Left forelimb (tissue), 1 donor: ENCODE measurements at places on chromosomes 3 and 15.

DNA sequence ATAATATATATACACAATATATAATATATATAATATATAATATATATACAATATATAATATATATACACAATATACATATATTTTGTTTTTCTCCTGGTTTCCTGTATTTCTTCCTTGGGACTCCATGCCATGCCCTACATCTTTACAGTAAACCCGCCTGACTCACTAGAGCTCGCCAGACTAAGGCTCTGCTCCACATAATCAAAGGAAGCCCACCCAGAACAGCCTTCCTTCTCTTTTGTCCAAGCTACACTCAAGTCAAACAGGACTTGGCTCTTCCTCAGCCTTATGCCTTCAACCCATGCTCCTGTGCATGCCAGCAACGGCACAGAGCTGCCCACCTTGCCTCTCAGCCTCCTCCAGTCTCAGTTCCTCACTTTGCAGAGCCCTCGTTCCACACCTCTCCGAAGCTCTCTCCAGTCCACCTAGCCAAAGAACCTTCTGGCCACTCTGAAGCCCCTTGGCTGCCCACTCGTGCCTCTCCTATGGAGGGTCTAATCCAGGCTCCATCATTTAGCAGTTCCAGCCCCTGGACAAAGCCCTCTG, 109.1 kb downstream of the RFTN1 start:
- DNase-seq = no peak

DNA sequence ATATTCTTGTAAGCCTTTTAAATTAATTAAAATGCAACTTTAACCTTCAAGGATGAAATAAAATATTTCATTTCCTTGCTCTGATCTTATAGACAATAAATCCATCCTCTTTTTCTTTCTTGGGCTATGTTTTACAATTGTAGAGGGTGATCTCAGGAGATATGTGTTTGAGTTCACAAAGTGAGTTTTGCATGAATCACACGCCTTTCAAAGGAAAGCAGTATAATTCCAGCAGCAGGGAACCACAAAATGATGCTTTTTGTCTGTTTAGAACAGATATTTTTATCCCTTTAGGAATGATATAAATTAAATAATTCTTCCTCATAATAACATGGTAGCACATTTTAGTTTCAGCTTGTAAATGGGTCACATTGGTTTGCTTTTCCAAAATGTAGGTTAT, 191.2 kb downstream of the SEMA6D start:
- no peak for DNase-seq

DNA sequence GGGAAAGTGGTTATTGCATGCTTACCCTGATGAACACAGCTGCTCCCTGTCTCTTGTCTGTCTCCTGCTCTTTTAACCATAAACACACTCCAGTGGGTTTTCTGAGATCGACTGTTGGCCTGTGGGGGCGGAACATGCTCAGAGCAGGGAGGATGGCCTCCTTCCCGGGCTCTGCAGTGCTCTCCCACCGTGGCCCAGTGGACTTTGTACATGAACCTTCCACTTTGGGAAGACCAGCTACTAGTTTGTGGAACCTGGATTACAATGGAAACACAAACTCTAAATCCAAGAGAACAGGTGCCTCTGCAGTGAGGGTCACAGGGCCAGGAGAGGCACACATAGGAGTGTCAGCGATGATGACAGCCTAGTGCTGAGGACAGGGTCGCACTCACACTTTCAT, 56.5 kb downstream of the KLF13 start:
- DNase-seq = no peak

- no peak for DNase-seq
Measured at GRCh38 chr3:130242850-130243569, 102.5 kb upstream of the COL6A5 start.

GRCh38 chr3:110419096-110419495, 652.5 kb upstream of the NECTIN3 start:
- no peak for DNase-seq

- peak; percentile 55 for DNase-seq
Measured at GRCh38 chr3:196990601-196991007, 22.0 kb upstream of the PIGZ start.

- DNase-seq = no peak
Measured at GRCh38 chr3:135157045-135157740, 362.1 kb downstream of the EPHB1 start.

- DNase-seq = no peak
Measured at GRCh38 chr3:187943677-187944389, 198.6 kb upstream of the BCL6 start.

DNA sequence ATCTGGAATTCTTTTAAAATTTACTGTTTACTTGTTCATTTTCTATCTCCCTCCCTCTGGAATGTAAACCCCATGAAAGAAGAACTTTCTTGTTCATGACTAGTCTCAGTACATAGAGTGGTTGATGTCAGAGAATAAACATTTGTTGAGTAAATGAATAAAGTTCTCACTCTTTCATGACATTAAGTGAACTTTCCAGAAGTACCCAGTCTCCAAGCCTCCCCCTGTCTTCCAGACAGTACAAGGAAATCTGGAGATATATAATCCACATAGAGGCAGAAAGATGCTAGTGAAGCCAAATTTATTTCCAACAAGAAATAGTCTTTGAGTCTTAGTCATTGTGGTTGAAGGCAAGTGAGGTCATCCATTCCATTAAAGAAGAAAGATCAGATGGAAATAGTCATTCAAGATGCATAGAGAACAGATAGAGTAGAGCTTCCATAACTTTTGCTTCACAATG, 71.5 kb upstream of the GALNT15 start:
- no peak for DNase-seq

- DNase-seq = no peak
Measured at GRCh38 chr3:151305775-151306151, 10.9 kb downstream of the GPR87 start.

GRCh38 chr3:148957586-148957985, 33.8 kb upstream of the GYG1 start:
- DNase-seq = no peak

- no peak for DNase-seq
Measured at GRCh38 chr3:145903472-145904013, 257.4 kb downstream of the PLOD2 start.

GRCh38 chr3:110454066-110454465, 617.5 kb upstream of the NECTIN3 start:
- no peak for DNase-seq

- no peak for DNase-seq
Measured at GRCh38 chr3:65138556-65138955, 450.8 kb upstream of the ADAMTS9 start.

GRCh38 chr15:38307251-38307650, 54.6 kb downstream of the SPRED1 start:
- DNase-seq = no peak

- no peak for DNase-seq
Measured at GRCh38 chr3:67599821-67600220, 54.6 kb downstream of the SUCLG2 start.

DNA sequence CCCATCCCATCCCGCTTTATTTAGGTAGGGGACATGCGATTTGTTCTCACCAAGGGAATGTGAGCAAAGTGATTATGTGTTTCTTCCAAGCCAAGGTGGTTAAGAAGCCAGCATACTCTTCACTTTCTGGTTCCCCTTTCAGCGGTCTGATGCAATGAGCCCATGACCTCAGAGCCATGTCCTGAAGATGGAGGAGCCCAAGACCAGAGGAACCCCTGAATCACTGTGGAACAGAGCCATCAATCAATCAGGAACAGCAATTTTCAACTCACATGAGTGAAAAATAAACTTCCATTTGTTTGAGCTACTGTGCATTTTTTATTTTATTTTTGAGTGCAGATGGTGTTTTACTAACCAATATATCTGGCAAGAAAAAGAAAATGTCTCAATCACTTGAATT, 10.8 kb downstream of the THRB start:
- no peak for DNase-seq

GRCh38 chr15:29226436-29227208, 43.0 kb downstream of the NSMCE3 start:
- no peak for DNase-seq

DNA sequence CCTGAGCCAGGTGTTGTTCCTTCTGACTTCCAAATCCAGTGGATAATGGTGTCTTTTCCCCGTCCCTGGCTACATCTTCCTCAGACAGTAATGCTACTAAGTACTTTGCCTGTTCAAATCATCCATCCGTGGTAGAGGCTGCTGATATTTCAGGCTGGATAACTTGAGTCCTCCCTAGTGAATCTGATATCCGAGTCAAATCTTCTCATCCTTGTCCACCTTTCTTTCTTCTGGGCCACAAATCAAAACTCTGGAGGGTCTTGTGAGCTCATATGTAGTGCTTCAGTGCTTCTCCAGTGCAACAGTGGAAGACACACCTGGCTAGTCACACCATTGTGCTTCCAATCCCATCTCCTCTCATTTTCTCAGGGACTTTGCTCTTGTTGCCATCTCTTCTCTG, 11.2 kb downstream of the SH3GL3 start:
- DNase-seq = no peak

GRCh38 chr3:179227349-179227748, 23.6 kb downstream of the KCNMB3 start:
- no peak for DNase-seq

DNA sequence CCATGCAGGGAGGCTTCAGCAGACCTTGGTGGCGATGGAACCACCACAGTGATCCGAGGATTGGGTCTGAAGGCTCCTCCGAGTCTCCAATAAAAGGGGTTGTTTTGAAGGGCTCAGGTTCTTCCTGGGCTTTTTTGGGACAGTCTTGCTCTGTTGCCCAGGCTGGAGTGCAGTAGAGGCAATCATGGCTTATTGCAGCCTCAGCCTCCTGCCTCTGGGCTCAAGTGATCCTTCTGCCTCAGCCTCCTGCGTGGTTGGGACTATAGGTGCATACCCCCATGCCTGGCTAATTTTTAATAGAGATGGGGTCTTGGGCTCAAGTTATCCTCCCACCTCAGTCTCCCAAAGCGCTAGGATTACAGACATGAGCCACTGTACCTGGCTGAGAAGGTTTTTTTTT, 84.8 kb downstream of the IGF1R start:
- no peak for DNase-seq

GRCh38 chr3:178120367-178120766, 415.9 kb upstream of the KCNMB2 start:
- DNase-seq = no peak

DNA sequence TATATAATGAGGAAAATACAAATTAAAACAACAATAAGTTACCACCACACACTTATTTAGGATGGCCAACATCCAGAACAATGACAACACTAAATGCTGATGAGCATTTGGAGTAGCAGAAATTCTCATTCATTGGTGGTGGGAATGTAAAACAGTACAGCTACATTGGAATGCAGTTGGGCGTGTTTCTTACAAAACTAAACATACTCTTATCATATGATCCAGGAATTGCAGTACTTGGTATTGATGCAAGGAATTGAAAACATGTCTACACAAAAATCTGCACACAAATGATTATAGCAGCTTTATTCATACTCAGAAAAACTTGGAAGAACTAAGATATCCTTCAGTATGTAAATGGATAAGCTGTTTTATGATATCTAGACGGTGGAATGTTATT, 594.2 kb downstream of the ZBBX start:
- DNase-seq = no peak

GRCh38 chr3:175601521-175601920, 742.4 kb downstream of the NAALADL2 start:
- no peak for DNase-seq

GRCh38 chr3:187737368-187738070, 7.7 kb downstream of the BCL6 start:
- peak; percentile 83 for DNase-seq

- peak; percentile 96 for DNase-seq
Measured at GRCh38 chr15:66883284-66883911, 181.4 kb downstream of the SMAD6 start.

GRCh38 chr3:117990627-117991026, 1044.0 kb downstream of the IGSF11 start:
- DNase-seq = no peak

GRCh38 chr3:168396861-168397260, 301.1 kb upstream of the GOLIM4 start:
- DNase-seq = no peak

DNA sequence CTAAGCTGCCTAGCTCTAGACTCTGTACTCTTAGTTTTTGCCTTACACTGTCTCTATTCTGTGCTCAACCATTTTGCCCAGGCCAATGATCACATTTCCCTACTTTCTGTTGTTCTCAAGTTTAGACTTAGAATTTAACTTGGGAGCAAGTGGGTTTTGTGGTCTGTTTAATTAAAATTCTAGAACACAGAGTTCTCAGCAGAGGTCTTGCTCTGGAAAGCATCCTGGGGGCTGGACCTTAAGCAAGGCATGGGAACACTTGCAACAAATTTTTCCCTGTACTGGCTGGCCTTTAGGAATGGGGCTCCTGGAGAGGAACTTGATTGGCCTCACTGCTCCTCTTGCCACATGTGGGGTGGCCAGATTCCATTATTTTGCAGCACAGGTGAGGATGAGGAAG, 236.3 kb upstream of the LRTM1 start:
- no peak for DNase-seq

DNA sequence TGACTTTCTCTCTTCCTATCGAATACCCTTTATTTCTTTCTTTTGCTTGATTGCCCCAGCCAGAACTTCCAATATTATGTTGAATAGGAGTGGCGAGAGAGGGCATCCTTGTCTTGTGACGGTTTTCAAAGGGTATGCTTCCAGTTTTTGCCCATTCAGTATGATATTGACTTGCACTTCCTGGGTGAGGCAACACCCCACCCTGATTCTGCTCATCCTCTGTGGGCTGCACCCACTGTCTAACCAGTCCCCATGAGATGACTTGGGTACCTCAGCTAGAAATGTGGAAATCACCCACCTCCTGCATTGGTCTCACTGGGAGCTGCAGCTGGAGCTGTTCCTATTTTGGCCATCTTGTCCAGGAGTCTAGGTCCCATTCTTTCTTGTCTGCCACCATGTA, 44.8 kb upstream of the KCNH8 start:
- DNase-seq = no peak

DNA sequence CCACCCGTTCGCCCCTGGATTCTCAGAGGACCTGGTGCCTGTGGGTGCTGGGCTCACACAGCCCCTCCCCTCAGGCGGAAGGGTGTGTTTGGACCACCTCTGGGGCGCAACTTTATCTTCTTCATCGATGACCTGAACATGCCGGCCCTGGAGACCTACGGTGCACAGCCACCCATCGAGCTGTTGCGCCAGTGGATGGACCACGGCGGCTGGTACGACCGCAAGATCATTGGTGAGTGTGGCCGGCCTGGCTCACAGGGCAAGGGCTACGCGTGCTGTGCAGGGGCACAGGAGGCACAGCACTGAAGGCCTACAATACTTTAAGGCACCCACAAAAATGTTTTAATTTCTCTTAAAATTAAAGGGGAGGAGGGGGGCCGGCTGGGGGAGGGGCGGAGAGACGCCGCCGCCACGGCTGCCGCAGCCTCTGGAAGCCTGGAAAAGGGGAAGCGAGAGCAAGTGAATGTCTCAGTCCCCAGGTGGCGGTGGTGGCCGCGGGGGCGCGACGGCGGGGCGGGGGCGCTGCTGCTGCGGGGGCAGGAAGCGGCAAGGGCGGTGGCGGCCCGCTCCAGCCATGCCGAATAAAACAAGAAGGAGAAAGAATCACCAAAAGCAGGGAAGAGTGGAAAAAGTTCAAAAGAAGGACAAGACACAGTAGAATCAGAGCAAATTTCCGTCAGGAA, 56.8 kb downstream of the DNAH1 start:
- DNase-seq = no peak

DNA sequence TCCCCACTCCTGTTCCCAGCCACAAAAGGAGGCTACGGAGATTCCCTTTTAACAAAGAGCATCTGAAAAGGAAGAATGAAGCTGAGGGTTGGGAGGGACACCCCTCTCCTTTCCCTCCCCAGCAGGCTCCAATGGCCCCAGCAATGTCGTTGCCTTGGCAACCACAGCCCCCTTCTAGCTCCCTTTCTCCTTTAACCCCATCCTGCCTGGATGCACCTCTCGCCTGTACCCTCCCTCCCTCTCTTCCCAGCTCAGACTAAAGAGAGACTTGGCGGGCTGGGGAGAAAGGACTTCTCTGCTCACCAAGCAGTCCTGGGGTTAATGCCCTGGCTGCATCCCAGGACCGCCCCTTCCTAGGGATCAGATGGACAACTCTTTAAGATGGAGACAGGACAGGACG, 7.1 kb upstream of the RPL29 start:
- DNase-seq = no peak
